M059J (cell line): ENCODE measurements at places on chromosomes 6 and 20.

DNA sequence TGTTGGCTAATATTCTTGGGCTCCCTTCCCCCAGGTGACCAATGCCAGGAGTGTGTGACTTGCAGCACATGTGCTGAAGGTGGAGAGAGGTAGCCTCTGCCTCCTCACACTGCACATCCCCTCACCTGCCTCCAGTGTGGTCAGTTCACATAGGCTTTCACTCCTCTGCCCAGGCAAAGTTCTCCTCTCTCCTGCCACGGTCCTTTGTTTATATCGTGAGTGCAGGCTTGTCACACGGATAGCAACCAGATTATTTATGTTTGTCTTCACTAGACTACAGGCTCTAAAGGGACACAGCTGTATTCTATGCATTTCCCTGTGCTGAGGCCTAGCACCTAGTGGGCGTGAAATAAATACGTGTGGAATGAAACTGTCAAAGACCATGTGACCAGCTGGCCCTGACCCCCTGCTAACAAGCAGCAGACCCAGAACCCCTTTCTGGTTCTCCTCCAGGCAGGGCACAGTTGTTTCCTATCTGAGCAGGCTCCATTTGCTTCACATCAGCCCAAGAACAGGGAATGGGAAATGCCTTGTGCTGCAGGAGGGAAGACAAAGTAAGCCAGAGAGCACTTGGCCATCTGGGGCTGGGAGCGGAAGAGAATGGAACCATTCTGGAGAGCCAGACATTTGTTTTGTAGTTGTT lies 42.3 kb downstream of the UNC5CL start:
- peak; percentile 86 for DNase-seq

GRCh38 chr6:26183581-26184366 lies 96.5 kb downstream of the HFE start:
- DNase-seq = peak; percentile 56

- no peak for DNase-seq
Measured at GRCh38 chr6:145629478-145629877, 105.8 kb downstream of the EPM2A start.

DNA sequence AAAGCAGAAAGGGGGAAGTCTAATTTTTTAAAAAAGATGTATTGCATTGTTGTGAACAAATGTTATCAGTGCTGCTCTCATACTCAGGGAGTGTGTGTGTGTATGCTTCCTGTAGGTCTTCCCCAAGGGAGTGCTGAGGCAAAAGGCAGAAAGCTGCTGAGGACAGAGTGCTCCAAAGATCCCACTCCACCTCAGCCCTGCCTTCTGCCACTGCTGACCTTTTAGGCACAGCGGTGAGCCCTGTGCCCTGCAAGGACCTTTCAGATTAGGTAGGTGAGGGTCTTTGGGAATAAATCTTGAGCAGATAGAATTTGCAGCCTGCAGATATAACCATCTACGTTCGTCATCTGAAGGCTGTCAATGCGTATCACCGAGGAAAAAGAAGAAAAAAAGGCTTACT lies 756.4 kb upstream of the MMS22L start:
- DNase-seq = no peak

- no peak for DNase-seq
Measured at GRCh38 chr6:168959696-168960095, 293.9 kb downstream of the THBS2 start.

GRCh38 chr6:140090871-140091270 lies 716.4 kb upstream of the CITED2 start:
- DNase-seq = no peak

DNA sequence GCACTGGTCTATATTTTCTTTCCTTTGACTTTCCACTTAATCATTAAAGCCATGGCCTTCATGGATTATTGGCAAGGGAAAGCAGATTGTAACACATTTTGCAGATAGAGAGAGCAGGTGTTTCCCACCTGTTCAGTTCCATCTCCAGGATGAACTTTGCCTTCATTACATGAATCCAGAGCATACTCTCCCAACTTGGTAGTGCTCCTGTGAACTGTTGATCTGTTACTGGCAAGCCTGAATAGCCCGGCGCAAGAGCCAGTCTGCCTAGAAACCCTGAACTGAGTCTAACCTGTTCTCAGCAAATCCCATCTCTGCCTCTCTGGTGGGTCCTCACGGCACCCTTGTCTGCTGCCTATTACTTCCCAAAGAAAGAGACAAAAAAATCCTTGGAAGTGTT lies 210.3 kb downstream of the PLCB1 start:
- DNase-seq = no peak

DNA sequence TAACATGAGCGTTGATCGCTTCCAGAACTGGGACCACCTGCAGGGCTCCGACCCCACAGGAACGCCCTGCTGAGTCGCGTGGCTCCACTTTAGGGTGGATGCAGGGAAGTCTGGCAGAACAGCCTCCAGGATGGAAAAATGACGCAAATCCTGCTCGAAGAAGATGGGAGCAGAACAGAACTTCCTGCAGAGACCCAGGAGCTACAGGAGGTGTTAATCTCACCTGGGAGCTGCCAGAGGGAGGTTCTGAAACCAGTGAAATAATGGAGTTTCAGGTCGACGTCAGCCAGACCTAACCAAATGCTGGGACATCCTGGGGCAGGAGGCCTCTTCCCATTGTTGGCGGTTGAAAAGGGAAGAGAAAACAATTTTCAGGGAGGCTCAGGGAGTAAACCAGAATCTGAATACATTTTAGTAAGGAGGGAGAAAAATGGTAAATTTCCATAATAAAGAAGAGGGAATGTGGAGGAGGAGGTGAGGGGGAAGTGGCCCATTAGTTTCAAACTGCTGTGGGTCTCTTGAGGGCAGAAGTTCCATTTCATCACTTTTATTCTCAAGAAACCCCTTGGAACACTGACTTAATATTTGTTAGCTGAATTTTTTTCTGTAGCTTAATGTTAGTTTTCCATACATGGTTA lies 558.4 kb upstream of the CDH4 start:
- no peak for DNase-seq

- peak; percentile 11 for DNase-seq
Measured at GRCh38 chr6:133129556-133129955, 111.6 kb upstream of the EYA4 start.

DNA sequence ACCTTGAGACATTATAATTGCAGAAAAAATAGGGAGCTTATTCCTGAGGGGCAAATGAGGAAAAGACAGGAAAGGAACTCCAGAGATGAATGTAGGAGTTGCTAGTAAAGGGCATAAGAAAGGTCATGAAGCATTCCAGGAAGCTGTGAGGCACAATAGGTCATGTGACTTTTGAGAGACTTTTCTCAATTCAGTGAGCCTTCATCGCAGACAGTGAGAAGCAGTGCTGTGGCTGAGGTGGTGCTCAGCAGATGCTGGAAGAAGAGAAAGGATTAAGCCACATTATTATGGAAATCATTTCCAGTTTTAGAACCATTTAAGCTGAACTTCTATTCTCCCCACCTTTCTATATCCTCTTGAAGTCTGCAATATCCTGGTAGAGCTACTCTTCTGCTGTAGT lies 4.1 kb downstream of the SPTLC3 start:
- peak; percentile 17 for DNase-seq

GRCh38 chr6:99091985-99092384 lies 144.2 kb upstream of the FBXL4 start:
- DNase-seq = no peak

GRCh38 chr6:18503593-18504231 lies 116.6 kb downstream of the RNF144B start:
- DNase-seq = peak; percentile 87

DNA sequence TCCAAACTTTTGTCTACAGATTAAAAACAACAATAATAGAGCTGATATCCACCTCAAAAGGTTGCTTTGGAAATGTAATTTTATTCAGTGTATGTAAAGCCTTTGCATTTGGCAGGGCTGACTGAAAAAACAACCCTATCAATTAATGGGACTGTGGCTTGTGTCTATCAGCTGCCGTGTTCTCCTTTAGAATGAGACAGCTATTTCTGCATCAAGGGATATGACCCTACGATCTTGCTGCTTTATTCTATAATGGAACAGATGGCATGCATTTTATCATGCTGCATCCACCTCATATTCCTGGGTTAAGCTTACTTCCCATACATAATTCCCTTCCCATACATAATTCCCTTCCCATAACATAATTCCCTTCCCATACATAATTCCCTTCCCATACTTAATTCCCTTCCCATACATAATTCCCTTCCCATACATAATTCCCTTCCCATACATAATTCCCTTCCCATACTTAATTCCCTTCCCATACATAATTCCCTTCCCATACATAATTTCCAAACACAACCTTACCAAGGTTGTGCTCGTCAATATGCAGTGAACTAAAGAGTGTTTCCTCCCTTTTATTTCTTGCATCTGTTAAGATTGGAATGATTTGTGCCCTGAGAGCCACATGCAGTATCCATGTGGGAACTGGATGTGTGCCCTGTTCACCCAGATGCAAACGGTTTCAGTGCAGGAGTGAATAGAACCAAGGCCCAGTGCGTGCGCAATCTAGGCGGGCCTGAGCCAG lies 26.8 kb downstream of the SERPINB6 start:
- DNase-seq = no peak

- DNase-seq = no peak
Measured at GRCh38 chr6:117619178-117619577, 16.9 kb upstream of the GOPC start.

GRCh38 chr20:17681726-17682102 lies 328 bp downstream of the RRBP1 start:
- DNase-seq = no peak

GRCh38 chr6:106974999-106975737 lies 639 bp upstream of the CD24 start:
- peak; percentile 72 for DNase-seq

DNA sequence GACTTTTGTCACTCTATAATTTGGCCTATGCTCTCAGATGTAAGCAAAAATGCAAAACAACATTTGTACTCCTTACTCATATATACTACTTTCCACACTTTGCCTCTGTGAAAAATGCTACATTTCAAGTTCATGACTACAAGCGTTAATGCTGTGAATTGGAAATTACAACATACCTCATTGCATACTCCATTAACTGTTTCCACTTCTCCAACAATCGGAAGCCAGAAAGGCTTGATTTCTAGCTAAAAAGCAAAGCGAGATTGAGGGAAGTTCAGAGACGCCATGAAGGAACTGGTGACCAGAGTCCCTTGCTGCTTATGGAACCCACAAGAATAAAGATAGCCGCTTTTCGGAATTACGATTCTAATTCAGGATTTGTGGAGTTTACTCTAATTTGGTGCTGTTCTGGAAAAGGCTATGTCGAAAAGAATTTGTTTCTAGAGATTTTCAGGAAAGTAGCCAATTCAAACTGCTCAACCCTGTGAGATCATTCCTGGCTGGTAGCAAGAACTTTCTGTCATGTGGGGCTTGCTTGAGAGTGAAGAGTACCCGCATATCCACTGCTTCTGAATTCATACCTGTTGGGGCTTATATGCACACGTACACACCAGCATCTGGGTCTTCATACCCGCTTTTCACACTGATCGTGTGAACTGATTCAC lies 98.0 kb upstream of the CITED2 start:
- DNase-seq = peak; percentile 34

DNA sequence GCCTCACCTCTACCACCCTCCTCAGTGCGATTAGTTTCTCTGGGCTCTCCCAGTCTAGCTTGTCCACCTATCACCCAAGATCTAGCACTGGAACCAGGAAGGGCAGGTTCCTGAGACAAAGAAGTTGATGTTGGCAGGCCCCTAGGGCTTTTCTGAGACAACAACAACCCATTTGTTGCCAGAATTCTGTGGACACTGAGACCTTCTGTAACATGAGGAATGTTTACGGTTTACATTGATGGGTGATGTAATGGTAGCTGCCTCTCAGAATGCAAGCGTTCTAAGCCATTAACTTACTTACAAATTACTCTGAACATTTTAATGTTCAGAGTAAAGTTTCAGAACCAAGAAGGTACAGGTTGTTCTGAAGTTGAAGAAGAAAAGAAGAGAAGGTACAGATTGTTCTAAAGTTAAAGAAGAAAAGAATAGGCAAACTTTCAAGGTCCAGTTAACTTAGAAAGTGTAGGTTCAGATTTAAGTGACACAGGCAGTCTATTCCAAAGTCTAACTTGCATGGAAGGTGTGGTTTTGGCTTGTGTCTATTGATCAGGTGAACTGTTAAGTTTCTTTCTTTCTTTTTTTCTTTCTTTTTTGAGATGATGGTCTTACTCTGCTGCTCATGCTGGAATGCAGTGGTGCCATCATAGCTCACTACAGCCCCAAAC lies 3.7 kb upstream of the MED23 start:
- DNase-seq = no peak

DNA sequence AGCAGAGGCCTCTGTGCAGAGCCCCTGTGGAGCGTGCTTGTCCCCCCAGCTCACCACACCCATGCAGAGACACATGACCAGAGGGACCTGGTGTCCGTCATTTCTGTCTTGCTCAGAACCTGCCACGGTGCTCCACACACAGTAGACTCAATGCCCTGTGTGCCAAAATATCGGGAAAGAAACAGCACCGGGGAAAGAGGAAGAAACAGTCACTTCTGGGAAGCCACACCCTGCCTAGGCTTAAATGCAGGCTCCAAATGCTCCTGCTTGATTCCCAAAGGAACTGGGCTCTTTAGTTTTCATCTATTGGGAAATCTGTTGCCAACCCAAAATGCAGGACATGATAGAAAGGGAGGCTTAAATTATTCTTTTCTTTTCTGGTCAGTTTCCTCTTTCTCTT lies 503.9 kb downstream of the CD83 start:
- no peak for DNase-seq

GRCh38 chr6:39688494-39688893 lies 36.7 kb downstream of the KIF6 start:
- DNase-seq = peak; percentile 70

- DNase-seq = no peak
Measured at GRCh38 chr6:111626441-111626840, 20.8 kb upstream of the TRAF3IP2 start.

GRCh38 chr6:131762984-131763383 lies 44.8 kb upstream of the ENPP1 start:
- peak; percentile 34 for DNase-seq

- peak; percentile 17 for DNase-seq
Measured at GRCh38 chr20:15867899-15868298, 705.3 kb downstream of the KIF16B start.

GRCh38 chr20:41355598-41356203 lies 10.9 kb downstream of the EMILIN3 start:
- DNase-seq = no peak

GRCh38 chr6:43988801-43989200 lies 138.5 kb downstream of the MRPL14 start:
- DNase-seq = no peak

GRCh38 chr6:146224988-146225387 lies 196.1 kb downstream of the GRM1 start:
- no peak for DNase-seq

DNA sequence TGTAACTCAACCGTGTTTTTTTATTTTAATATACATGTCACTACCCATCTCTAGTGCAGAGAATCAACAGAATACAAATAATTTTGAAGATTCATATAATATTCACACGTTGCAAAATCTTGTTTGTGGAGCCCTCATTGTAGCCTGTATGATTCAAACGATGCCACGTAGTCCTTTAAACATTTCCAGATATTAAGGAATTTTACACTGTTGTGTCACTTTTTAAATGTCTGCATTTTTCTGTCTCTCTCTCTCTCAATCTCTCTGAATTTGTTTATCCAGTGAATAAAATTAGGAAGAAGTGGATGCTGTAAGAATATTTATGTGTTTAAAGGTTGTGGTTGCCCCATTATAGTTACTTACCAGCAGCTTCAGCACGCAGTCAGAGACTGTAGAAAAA lies 262.0 kb downstream of the PAX1 start:
- no peak for DNase-seq
